Activated naive CD4-positive, alpha-beta T cell (primary cell): ENCODE measurements at places on chromosomes 2 and 18.

- no peak for DNase-seq
These were observed 32.6 kb downstream of the MAP2 start for GRCh38 chr2:209456489-209456888.

GRCh38 chr2:187362151-187362550 lies 85.9 kb downstream of the CALCRL start:
- no peak for DNase-seq

GRCh38 chr2:214103276-214104001 lies 307.4 kb upstream of the VWC2L start:
- DNase-seq: no peak

DNA sequence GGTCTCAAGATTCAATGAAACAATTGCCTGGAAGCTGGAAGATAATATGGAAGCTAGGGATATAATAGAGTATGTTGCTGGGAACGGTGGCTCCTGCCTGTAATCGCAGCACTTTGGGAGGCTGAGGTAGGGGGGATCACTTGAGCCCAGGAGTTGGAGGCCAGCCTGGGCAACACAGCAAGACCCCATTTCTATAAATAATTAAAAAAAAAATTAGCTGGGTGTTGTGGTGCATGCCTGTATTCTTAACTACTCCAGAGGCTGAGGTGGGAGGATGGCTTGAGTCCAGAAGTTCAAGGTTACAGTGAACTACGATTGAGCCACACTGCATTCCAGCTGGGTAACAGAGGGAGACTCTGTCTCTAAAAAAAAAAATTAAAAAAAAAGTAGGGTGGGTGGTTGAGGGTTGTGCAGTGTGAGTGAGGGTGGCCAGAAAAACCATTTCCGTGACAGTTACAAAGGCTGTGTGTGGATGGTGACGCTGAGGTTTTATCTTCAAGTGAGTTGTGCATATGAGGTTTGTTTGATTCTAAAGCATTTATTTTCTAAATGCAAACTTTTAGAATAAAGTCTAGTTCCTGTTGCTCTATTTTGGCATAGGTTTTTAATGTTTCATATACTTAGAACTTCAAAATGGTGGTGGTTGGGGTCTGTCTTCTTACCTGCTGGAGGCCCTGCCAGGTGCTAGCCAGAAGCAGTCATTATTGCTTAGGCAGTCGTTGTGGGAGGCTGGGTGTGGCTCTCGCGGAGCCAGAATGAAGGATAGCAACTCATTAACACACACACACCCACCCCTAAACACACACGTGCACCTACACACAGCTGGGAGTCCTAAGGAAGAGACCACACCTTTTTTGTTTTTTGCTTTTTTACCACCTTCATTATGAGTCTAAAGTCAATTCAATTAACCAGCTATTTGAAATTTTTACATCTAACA lies 4.7 kb upstream of the IL1R2 start:
- no peak for DNase-seq

GRCh38 chr2:190656301-190656700 lies 7.4 kb downstream of the NAB1 start:
- DNase-seq: no peak
